ENCODE measurements at places on chromosomes 12 and 14.

GRCh38 chr12:48817873-48818830, at the start of gene CACNB3:
Gene CACNB3 (plus strand): TSS chr12:48818496. CDS start chr12:48818930, 434 bp downstream.
- peaks cover 32% of the 10 kb centered on the region for H3K4me1 ChIP-seq
- H3K27ac ChIP-seq: no peak within 1 kb of the TSS
- H3K36me3 ChIP-seq: no peaks in the 10 kb centered on the region
- H3K4me3 ChIP-seq: peak within 1 kb of the TSS; percentile 85
- peak; percentile 85 for DNase-seq

GRCh38 chr14:68576031-68576430, 216.8 kb downstream of the ZFP36L1 start:
- no peaks in the 10 kb centered on the region for H3K4me1 ChIP-seq
- no peak overlapping the region for H3K27ac ChIP-seq
- H3K27me3 ChIP-seq: no peaks in the 10 kb centered on the region
- DNase-seq: no peak

DNA sequence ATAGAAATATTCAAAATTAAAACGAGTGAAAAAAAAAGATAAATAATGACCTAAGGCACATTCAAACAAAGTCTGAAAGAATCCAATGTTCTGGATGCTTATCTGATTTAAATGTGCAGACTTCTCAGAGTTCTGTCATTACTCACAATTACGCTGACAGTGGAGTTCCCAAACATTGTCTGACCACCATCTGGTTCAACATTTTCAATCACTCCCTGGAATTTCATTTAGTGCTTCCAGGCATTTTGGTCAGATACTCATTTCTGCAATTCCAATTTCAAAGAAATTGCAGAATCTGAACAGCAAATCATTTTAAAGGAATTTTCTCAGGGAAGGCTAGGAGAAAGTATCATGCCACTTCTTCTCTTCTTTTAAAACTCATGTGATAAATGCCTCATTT, 398.2 kb upstream of the PDE3A start:
- peaks cover 18% of the 10 kb centered on the region for H3K4me1 ChIP-seq
- no peak overlapping the region for H3K4me3 ChIP-seq
- no peak for DNase-seq
- peaks cover 2% of the 10 kb centered on the region for H3K27me3 ChIP-seq
- H3K27ac ChIP-seq: no peak overlapping the region

GRCh38 chr12:3550839-3551238, 59.8 kb downstream of the PRMT8 start:
- H3K36me3 ChIP-seq: no peaks in the 10 kb centered on the region
- no peak for DNase-seq
- H3K4me3 ChIP-seq: no peak overlapping the region
- H3K27ac ChIP-seq: no peak overlapping the region
- peaks cover 26% of the 10 kb centered on the region for H3K27me3 ChIP-seq

- no peak overlapping the region for H3K4me3 ChIP-seq
- H3K27me3 ChIP-seq: no peaks in the 10 kb centered on the region
- no peaks in the 10 kb centered on the region for H3K4me1 ChIP-seq
- H3K27ac ChIP-seq: no peak overlapping the region
Observed at GRCh38 chr14:68523326-68523610, 269.6 kb downstream of the ZFP36L1 start.

- no peaks in the 10 kb centered on the region for H3K27me3 ChIP-seq
- no peak overlapping the region for H3K4me3 ChIP-seq
- no peak for DNase-seq
- H3K27ac ChIP-seq: no peak overlapping the region
- H3K4me1 ChIP-seq: no peaks in the 10 kb centered on the region
- no peaks in the 10 kb centered on the region for H3K36me3 ChIP-seq
Observed at GRCh38 chr12:32877601-32878459, 18.7 kb downstream of the PKP2 start.

- H3K27ac ChIP-seq: no peak overlapping the region
- no peaks in the 10 kb centered on the region for H3K27me3 ChIP-seq
- no peaks in the 10 kb centered on the region for H3K4me1 ChIP-seq
- H3K4me3 ChIP-seq: no peak overlapping the region
- DNase-seq: no peak
- no peaks in the 10 kb centered on the region for H3K36me3 ChIP-seq
Observed at GRCh38 chr12:25764409-25764808, 194.1 kb upstream of the RASSF8 start.

- no peaks in the 10 kb centered on the region for H3K4me1 ChIP-seq
- H3K27ac ChIP-seq: no peak overlapping the region
- no peak overlapping the region for H3K4me3 ChIP-seq
- H3K36me3 ChIP-seq: no peaks in the 10 kb centered on the region
- DNase-seq: no peak
Observed at GRCh38 chr12:67531051-67531450, 117.5 kb upstream of the DYRK2 start.

DNA sequence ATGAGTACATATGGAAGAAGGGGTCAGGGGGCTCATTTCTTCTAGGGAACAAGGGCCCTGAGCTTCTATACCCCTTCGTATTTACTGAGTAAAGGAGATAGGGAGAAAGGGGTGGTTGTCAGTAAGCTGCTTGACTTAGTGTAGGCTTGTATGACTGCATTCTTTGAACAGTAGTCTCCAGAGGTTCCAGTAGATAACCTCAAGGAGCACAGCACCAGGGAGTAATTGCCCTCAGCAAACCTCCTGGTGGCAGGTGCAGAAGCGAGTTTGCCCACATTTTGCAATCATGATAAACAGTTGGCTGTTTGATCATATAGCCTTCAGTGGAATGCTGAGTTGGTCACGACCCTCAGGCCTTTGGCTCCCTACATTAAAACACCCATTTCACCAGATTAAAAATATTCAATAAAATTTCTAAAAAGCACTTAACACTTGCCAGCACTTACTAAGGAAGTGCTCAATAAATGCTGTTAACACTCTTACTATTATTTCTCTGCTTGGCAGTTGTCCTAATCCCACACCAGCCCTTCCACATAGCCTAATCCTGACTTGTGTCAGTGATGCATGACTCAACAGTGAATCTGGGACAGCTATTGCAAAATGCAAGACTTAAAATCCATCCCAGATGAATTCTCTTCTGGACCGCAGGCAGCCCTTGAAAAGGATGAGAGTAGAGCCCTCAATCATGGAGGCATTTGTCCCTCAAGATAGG, 3.7 kb upstream of the DHRS4L2 start:
- peaks cover 12% of the 10 kb centered on the region for H3K36me3 ChIP-seq
- no peak for DNase-seq
- H3K27ac ChIP-seq: no peak overlapping the region
- H3K27me3 ChIP-seq: no peaks in the 10 kb centered on the region
- no peak overlapping the region for H3K4me3 ChIP-seq

DNA sequence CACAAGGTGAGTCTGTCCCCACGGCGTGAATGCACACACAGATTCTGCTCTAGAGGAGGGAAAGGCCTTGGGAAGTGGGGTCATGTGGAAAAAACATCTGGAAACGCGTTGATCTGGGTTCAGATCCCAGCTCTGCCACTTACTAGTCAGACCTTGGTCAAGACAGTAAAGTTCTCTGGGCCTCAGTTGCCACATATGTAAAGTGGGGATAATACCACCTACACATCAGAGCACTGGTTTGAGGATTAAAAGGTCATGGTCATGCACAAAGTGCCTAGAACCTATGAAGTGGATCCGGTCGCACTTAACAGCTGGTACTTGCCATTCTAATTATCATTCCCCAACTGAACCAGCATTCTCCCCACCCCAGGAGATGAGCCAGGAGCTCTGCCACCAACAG, 4.7 kb downstream of the PLEKHG6 start:
- H3K27me3 ChIP-seq: peaks cover 6% of the 10 kb centered on the region
- H3K27ac ChIP-seq: no peak overlapping the region

GRCh38 chr14:58275527-58276190, 22.7 kb upstream of the ARID4A start:
- H3K27me3 ChIP-seq: no peaks in the 10 kb centered on the region
- peaks cover 42% of the 10 kb centered on the region for H3K4me1 ChIP-seq
- peaks cover 49% of the 10 kb centered on the region for H3K36me3 ChIP-seq
- peak overlapping the region; percentile 81 for H3K27ac ChIP-seq

DNA sequence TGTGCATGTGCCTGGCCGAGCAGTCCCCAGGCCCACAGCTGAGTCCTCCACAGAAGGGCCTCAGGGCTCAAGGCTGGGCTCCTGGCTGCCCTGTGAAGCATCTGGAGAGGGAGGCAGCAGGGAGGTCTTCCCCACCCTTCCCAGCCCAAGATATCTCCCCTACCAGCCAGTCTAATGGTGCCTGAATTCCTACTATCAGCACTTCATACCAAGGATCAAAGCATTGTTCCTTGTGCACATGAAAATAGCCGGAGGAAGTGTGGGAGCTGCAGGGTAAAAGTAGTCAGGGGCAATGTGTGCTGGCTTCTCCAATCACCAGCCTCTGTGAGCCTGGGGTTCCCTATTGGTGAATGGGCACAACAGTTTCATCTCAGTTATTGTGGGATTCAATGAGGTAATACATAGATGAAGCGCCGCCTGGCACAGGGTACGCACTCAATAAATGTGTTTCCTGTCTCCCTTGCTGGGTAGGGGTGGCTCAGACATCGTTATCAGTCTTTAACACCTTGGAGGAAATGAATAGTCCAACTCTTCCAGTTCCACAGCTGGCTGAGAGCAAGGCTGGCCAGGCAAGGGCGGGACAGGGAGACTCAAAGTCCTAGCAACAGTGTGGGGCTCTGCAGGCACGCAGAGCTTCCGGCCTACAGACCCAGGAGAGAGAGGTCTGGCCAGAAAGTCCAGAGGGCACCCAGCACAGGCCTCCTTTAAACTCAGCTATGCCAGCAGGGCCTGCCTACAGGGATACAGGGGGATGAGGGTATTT, 39.1 kb upstream of the PNMA1 start:
- H3K4me3 ChIP-seq: peak overlapping the region; percentile 77
- DNase-seq: no peak
- peaks cover 98% of the 10 kb centered on the region for H3K4me1 ChIP-seq
- H3K27me3 ChIP-seq: no peaks in the 10 kb centered on the region
- peaks cover 13% of the 10 kb centered on the region for H3K36me3 ChIP-seq

DNA sequence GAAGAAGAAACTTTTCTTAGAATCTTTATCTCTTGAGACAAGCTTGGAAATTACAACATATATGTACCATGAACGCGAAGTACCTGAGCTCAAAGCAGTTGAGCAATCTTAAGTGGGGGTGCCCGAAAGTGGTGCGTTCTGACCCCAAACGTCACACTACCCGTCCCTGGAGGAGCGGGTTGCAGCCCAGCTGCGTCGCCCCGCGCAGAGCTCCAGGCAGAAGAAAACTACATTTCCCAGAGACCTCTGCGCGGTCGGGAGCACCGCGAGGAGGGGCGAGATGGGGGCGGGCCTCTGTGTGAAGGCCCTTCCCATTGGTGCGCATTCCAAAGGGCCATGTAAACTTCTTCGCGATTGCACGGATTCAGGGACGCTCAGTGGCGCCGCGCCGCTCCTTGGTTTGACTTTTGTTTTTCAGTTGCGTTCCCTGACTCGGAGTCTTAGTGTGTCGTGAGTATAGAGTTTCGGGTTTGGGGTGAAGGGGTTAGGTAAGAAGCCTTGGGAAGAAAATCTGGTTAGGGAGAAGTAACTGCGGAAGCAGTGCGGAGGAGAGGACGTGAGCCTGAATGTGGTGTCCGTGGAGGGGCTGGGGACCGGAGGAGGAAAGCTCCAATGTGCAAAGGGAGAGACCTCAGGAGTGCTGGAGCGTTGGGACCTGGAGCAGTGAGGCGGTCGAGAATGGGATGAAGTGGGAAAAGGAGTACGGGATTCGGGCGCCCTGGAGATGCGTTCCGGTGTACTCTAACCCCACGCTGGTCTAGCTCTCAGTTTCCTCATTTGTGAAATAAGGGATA, at the start of gene CCDC77:
CCDC77 (plus strand) TSS at position 410 of the 794 bp plus-strand sequence. CDS start 7,740 bp downstream, outside the sequence.
- H3K4me1 ChIP-seq: peaks cover 6% of the 10 kb centered on the region
- no peaks in the 10 kb centered on the region for H3K27me3 ChIP-seq
- peaks cover 9% of the 10 kb centered on the region for H3K36me3 ChIP-seq
- H3K4me3 ChIP-seq: no peak within 1 kb of the TSS
- DNase-seq: peak; percentile 95

DNA sequence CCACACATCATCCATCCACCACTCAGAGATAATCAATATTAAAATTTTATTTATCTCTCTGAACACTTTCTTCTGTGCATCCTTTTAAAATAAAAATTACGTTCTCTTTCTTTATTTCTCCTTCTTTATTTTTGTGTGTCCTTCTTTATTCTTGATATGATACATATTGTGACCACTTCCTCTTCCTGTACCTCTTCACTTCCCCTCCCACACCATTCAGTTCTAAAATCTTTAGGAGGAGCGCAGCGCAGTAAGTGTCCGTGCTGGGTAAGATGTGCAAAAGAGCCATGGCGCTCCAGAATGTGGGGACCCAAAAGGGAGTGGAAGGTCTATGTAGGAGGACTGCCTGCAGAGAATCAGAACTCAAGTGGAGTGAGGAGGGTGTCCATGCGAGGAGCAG, 256.7 kb downstream of the ITPR2 start:
- peaks cover 12% of the 10 kb centered on the region for H3K4me1 ChIP-seq
- H3K27me3 ChIP-seq: no peaks in the 10 kb centered on the region
- DNase-seq: no peak
- H3K27ac ChIP-seq: no peak overlapping the region
- no peak overlapping the region for H3K4me3 ChIP-seq
- peaks cover 29% of the 10 kb centered on the region for H3K36me3 ChIP-seq

GRCh38 chr14:65461730-65462129, 49.2 kb downstream of the FUT8 start:
- peaks cover 69% of the 10 kb centered on the region for H3K36me3 ChIP-seq
- H3K4me1 ChIP-seq: peaks cover 39% of the 10 kb centered on the region

DNA sequence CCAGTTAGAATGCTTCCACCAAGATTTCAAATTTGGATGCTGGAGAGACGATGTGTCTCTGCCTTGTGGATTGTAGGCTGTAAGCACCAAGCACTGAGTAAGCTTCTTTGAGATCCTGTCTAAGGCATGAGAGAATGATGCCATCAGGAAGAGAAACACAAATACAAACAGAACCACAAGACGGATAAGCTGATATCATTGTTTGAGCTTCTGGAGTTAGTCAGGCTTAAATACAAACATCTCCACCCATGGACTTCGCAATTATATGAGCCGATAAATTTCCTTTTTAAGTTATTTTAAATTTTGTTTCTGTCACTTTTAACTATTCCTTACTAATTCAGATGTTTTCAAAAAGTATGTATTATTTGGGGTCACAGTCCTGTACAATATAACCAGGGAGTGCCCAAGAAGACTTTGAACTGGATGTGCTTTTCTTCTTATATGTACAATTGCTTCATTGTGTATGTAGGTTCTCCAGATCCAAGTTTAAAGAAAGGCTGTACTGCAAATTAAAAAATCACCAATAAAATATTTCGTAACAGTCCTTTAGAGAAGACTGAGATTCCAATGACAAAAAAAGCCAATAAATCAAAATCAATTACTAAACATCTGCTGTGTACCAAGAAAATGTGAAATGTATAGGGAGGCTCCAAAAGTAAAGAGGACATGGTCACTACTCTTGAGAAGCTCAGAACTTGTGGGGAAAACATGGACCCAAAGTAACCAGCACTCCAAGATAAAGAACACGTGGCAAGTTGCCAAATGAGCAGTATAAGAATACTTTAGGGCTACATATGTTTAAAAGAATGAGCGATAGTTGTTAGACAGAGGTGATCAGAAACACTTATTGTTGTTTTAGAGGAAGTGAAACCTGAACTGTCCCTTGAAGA, 274.1 kb downstream of the ADAMTS20 start:
- no peaks in the 10 kb centered on the region for H3K27me3 ChIP-seq
- DNase-seq: no peak
- H3K36me3 ChIP-seq: no peaks in the 10 kb centered on the region
- no peak overlapping the region for H3K4me3 ChIP-seq
- H3K27ac ChIP-seq: no peak overlapping the region
